ENCODE measurements at places on chromosomes 2 and 18. TPM values are rescaled to one million over a fixed set of nuclear protein-coding genes. Genes with fewer than 3 reads are reported as not detected.

- peak; percentile 89 for DNase-seq
Observed at GRCh38 chr18:23283916-23284430, 148.7 kb downstream of the CABLES1 start.

GRCh38 chr18:7062811-7063210 lies 54.8 kb downstream of the LAMA1 start:
- peak; percentile 75 for DNase-seq

GRCh38 chr2:226892729-226893128 lies 56.9 kb downstream of the RHBDD1 start:
- peak; percentile 42 for DNase-seq

DNA sequence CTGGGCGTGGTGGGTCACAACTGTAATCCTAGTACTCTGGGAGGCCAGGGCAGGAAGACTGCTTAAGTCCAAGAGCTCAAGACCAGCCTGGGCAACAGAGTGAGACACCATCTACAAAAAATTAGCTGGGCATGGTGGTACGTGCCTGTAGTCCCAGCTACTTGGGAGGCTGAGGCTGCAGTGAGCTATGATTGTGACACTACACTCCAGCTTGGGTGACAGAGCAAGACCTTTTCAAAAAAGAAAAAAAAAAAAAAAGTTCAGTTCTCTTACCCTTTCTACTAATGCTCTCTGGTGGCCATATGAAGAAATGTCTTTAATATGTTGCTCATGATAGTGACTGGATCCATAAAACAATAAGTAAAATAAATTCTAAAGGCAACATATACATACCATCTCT lies 14.9 kb downstream of the TYW5 start:
- peak; percentile 61 for DNase-seq

GRCh38 chr2:212228743-212229171 lies 309.8 kb downstream of the ERBB4 start:
- peak; percentile 43 for DNase-seq

DNA sequence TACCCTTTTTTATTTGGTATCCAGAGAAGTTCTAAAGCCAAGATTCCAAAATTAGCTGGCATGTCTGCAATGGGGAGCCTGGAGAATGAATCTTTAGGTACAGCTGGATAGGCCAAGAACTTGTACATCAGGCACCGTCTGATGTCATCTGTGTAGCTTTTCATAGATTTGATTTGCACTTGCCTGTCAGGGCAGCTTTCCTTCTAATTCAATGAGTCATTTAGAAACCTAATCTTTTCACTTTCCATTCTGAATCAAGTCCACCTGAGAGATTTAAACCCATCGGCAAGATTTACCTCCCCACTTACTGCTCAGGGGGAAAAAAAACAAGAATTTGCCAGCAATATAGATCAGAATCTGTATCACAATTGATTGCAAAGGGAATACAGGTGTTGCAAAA lies 60.9 kb upstream of the ACAA2 start:
- DNase-seq = no peak

GRCh38 chr2:149004836-149005235 lies 33.7 kb upstream of the LYPD6B start:
- DNase-seq = peak; percentile 61

DNA sequence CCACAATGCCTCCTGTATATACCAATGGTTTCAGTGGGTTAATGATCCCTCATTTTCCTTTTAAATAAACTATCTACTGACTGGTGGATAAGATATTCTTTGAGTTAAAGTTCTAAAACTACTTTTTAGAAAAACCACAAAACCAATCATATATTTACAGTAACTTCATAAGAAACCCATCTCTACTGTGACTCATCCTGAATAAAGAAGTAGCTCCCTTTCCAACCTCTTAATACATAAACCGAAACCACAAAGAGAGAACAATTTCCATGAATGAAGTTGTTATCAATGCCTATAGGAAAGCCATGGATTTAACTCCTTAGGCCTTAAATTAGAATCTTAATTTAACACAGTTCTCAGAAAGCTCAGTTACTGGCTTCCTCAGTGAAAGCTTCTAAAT lies 227.0 kb upstream of the SMAD7 start:
- DNase-seq = peak; percentile 57

- no peak for DNase-seq
Observed at GRCh38 chr2:128069769-128070168, 21.2 kb upstream of the UGGT1 start.

DNA sequence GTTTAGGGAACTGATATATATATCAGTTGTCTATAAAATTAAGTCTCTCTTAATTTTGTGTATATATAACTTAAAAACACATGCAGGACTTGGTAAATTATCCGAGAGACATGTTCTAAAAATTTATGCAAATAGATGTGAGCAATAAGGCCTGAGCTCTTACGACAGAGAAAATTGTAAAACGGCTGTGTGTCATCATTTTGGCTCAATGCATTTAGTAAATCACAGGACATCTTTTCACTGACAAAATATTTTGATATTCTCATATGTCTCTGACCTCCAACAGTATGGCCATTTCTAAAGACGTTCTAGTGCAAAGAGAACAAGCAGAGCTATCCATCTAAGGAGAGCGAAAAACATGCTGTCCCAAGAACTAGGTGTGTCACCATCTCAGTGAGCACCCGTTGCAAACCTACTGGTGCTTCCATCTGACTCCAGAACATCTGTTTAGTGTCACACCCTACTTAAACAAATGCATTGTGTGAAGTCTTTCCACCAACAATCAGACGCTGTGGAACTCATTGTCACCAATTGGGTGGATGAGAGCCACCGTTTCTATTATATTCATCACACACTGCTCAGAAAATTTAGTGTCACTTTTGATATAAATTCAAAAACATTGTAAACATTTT lies 108.0 kb downstream of the ARHGAP15 start:
- no peak for DNase-seq

GRCh38 chr2:229456091-229456490 lies 185.0 kb upstream of the PID1 start:
- DNase-seq = no peak

DNA sequence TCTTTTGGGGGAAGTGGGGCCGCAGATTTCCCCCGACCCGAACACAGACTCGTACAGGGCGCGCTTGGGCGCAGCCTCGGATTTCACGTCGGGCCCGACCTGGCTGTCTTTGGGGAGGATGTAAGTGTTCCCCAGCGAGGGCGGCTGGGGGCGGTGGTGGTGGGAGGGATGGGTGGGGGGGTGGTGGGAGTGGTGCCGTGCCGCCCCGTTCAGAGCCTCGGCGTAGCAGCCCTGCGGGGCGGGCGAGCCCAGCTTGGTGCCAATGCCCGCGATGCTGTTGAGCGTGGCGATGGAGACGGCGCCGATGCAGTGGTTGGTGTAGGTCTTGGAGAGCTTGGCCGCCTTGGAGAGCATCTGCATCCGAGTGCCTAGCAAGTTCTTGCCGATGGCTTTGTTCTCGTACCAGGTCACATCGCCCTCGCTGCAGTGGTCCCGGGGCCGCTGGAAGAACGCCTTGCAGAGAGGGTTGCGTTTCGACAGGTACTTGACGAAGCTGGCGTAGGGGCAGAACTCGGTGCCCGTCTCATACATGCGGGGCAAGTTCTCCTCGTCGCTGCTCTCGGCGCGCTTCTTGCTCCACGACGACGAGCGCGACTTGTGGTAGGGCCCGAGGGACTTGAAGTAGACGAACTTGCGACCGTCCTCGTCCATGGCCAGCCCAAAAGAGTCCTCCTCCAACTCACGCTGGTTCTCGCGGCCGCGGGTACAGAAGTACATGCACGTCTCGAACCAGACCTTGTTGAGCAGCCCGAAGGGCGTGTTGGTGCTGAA lies 1.3 kb downstream of the KCTD1 start:
- DNase-seq = no peak

The UGT1A10 gene
- not detected for total RNA-seq

The ERFE gene
- total RNA-seq = 10.4 TPM

The ACTG2 gene
- 0.15 TPM for total RNA-seq

The POTEJ gene
- total RNA-seq = not detected

Measured in renal cortical epithelial cell (primary cell).